ENCODE measurements at places on chromosomes 11 and 22.
A peak's percentile ranks its signal among the peaks of the same experiment; 100 is the strongest.

DNA sequence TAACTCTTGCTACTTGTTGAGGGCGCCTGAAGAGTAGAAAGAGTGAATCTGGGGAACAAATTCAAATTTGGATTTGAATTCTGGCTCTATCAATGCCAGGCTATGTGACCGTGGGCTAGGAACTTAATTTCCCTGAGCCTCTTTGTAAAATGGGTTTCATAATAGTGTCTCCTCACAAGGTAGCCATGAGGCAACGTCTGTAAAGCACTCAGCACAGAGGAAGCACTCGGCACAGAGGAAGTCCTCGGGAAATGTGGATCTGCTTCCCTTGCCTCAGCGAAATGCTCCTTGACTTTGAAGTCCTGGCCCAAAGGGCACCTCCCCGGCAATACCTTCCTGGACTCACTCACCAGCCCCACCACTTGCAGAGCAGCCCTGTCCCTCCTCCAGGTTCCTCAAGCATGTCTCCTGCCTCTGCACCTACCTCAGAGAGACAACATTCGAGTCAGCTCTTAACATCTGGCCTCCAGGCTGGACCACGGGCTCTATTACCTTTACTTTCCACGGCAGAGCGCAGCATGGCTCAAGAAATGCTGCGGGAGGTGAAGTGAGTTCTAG, 17.7 kb downstream of the CD6 start:
- DNase-seq: no peak

- peak; percentile 14 for DNase-seq
These were observed 217.4 kb downstream of the SBF2 start for GRCh38 chr11:10076458-10077141.

DNA sequence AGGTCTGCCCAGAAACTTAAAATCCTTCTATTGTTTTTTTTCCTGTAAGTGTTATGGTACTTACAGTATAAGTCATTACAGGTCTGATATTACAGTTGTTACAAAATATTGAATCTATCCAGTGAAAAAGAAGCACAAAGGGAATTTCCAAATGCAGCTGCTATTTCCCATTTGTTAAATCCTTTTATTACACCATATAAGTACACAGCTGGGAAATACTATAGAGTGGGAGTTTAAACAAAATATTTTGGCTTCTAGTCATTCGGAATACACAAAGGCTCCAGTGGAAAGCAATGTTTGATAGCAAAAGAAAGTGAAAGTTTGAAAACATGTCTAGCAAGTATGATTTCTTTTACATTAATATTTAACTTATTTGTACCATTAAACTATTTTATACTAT, 18.0 kb downstream of the SOX6 start:
- no peak for DNase-seq

GRCh38 chr11:28702871-28703270, 594.7 kb downstream of the METTL15 start:
- no peak for DNase-seq

DNA sequence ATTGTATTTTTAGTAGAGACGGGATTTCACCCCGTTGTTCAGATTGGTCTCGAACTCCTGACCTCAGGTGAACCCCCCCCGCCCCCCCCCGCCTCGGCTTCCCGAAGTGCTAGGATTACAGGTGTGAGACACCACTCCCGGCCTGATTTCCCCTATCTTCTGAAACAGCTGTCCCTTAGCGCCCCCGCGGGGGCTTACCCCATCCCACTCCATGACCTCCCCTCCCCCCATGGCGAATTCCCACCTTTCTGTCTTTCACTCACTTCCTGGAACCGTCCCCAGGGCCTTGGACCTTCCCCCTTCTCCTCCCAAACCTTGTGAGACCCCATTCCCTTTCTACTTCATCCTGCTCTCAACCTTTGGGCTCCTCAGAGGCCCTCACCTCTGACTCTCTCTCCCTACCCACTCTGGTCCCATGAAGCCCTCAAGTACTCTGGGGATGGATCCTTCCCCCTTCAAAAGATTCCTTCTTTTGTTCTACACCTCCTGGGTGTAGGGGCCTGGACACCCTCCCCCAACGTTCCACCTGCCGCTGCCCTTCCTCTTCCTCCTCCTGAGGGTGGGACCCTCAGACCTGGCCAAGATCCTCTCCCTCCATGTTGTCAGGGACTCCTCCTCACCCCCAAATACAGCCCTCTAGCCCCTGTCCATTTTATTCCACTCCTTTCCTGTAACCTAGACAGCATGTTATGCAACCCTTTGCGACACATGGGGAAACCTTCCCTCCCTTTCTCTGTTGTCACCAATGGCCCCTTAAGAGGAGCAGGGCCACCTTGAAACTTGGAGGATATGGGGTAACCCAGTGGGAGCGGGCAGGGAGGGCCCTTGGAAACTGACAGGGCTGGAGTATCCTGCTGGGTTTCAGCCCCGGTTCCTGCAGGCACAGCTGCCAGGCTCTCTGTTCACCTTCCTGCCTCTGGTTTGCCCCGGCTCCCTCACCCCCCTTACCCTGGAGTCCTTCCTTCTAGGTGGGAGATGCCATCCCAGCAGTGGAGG, 1.1 kb downstream of the PRDX5 start:
- DNase-seq: no peak
